ENCODE measurements at places on chromosomes 3 and 15.

DNA sequence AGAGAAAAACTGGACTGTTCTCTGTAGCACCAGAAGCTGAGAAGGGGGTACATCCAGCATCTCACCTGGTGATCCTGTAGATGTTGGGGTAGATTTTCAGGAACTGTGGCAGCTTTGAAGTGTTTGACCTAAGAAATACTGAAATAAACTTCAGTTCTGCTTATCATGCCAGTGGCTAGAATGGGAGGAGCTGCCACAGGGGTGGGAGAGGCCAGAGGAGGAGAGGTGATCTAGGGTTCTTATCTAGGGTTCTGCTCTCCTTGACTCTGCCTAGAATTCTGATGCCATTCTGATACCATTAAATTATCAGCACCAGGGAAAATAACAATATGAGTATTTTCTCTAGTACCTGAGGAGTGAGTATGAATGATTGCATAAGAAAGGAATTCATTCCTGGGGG lies 10.2 kb upstream of the CPOX start:
- no peak for DNase-seq

GRCh38 chr15:98889930-98890695 lies 117.5 kb downstream of the PGPEP1L start:
- no peak for DNase-seq

- peak; percentile 29 for DNase-seq
Observed at GRCh38 chr3:66092175-66092995, 53.7 kb upstream of the MAGI1 start.

GRCh38 chr3:186360779-186361178 lies 1.3 kb downstream of the DGKG start:
- no peak for DNase-seq

GRCh38 chr15:93527374-93528050 lies 438.5 kb upstream of the RGMA start:
- DNase-seq: no peak

- DNase-seq: no peak
Observed at GRCh38 chr3:56547486-56547885, 9.5 kb upstream of the CCDC66 start.

GRCh38 chr15:64907991-64908390 lies 3.7 kb upstream of the ANKDD1A start:
- no peak for DNase-seq

GRCh38 chr15:59137566-59137965 lies 32.6 kb downstream of the CCNB2 start:
- DNase-seq: no peak

GRCh38 chr3:126827121-126827520 lies 123.1 kb downstream of the CHCHD6 start:
- DNase-seq: no peak

DNA sequence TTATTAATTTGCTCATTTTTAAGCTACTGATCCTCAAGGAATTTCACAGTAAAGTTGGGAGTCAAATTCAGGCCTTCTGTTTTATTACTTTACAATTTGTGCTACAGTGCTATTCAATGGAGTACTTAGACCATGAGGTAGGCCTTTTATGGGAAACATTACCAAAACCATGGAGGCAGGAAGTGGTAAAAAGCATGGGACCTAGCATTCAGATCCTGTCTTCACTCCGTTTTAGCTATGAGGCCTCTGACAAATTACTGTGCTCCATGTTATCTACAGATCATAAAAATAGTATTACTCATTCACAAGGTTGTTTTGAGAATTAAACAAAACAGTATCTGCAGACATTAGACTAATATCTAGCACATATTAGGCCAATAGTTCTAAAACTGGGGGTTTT lies 140.6 kb upstream of the SLITRK3 start:
- no peak for DNase-seq

- no peak for DNase-seq
Observed at GRCh38 chr3:84444726-84445521, 513.9 kb upstream of the CADM2 start.

- no peak for DNase-seq
Observed at GRCh38 chr3:15345608-15346137, 13.3 kb upstream of the SH3BP5 start.

- DNase-seq: no peak
Observed at GRCh38 chr3:100975714-100976113, 17.5 kb downstream of the ABI3BP start.

DNA sequence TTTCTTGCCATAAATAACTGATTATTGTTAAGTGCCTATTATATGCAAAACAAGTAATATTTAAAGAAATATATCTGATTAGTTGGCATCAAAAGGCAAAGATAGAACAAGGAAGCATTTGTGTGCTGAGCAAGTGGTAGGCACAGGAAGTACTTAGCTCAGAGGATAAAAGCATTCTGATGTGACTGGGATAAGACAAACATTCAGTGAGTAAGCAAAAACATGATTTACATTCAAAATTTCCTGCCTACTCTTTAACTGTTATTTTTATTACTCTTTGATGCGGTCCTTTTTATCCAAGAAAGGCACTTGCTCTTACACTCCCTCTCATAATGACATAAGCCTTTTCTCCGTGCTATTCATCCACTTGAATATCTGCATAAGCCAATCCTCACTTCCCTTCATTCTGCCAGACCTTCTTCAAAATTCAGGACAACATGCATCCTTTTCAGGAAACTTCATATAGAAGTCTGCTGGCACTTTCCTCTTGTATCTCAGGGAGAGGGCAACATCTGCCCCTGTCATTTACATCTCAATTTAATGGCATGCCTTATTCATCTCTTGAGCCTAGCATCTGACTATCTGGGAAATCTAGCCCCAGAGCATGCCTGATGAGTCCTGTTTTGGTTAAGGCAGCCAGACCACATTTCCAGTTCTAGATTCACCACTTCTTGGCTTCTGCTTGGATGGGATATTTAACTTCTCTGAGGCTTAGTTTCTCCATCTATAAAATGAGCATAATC lies 478.2 kb upstream of the ROBO2 start:
- DNase-seq: no peak

- no peak for DNase-seq
Observed at GRCh38 chr3:5531039-5531438, 343.5 kb downstream of the EDEM1 start.

DNA sequence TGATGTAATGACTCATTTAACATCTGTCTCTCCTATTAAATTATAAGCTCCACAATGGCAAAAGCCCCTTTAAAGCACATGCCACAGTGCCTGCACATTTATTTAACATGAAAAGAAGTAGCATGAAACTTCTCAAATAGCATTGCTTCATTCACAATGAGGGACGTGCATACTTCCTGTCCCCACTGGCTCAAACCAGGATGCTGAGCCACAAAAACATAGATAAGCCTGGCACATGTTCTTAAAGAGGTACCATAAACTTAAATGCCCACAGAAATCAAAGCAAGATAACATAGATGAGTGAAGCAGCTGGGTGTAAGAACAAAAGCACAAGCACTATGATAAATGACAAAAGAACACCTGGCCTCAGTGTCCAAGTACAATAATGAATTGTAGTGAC lies 3.8 kb downstream of the TP53BP1 start:
- DNase-seq: no peak

GRCh38 chr3:137792626-137793271 lies 28.6 kb downstream of the SOX14 start:
- peak; percentile 39 for DNase-seq

GRCh38 chr15:63950911-63951481 lies 95.3 kb downstream of the DAPK2 start:
- no peak for DNase-seq

DNA sequence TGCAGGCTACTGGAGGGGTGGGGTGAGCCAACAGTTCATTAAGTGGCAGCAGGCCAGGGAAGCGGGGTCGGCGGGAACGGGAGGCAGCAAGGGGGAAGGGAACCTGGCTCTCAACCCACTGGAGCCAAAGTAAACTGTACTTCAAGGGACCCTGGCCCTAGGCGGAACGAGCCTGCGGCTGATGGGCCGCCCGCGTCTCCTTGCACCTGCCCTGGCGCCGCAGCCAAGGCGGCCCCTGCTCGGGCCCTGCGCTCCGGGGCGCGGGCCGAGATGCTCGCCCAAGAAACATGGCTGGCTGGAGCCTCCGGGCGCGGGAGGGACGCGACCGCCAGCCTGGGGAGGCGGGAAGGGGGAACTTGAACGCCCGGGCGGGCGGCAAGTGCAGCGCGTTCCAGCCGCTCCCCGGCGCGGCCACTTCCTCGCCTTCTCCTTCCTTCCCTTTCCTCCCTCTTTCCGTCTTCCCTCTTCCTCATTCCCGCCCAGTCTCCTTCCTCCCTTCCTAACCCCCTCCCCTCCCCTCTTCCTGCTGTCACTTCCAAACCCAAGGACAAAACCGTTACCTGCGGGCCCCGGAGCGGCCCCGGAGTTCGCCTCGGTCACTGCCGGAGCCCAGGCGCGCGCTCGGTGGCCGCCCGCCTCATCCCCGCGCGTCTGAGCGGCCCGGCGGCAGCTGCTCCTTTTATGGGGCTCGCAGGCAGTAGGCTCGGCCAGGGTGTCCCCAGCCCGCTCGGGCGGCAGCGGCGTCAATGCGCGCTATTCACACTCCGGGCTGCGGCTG lies 489.7 kb downstream of the MAGI1 start:
- peak; percentile 50 for DNase-seq

GRCh38 chr15:74137537-74137894 lies 7.1 kb downstream of the ISLR2 start:
- DNase-seq: no peak

- DNase-seq: no peak
Observed at GRCh38 chr3:159069866-159070425, 268.1 kb downstream of the MFSD1 start.

- peak; percentile 57 for DNase-seq
Observed at GRCh38 chr3:47512416-47513124, 942 bp downstream of the ELP6 start.

DNA sequence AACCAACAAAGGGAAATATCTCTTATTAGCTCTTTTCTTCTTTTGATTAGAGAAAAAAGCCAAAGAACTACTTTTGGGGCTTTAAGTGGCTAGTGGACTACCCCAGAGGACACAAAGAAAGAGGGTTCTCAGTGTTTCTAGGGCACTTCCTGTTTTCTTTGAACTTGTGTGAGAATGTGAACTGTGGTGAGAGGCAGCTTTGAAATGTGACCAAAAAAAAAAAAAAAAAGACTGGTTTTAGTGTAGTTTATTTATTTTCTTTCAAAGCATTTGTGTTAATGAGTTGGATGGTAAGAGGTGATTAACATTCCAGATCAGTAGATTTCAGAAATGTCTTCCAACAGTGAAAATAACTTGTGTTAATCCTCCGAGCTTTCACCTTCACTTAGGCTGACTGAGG lies 32.4 kb downstream of the SELENOT start:
- DNase-seq: no peak

DNA sequence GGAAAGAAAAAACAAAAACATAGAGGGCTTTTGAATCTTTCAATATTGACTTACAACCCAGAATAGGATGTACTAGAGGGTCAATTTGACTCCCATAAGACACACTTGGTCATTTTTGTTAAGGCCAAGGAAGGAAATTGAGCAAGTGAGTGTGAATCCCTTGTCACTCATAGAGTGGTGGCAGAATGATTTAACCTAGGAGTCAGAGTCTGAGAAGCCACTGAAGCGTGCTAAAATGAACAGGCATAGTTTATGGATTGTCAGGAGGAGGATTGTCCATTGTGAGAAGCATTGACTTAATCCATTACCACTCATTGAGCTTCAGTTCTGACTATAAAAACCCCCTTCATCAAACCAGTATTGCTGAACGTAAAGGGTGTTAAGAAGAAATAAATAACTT lies 8.2 kb upstream of the GCSAM start:
- no peak for DNase-seq

DNA sequence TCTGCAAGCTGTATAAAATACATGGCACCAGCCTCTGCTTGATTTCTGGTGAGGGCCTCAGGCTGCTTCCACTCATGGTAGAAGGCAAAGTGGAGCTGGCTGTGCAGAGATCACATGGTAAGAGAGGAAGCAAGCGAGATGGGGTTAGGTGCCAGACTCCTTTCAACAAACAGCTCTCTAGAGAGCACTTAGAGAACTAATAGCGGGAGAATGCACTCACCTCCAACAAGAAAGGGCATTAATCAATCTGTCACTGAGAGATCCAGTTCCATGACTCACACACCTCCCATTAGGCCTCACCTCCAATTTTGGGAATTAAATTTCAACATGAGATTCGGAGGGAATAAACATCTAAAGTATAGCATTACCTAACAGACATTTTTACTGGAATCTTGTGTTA lies 644.1 kb upstream of the ARRDC4 start:
- DNase-seq: no peak

DNA sequence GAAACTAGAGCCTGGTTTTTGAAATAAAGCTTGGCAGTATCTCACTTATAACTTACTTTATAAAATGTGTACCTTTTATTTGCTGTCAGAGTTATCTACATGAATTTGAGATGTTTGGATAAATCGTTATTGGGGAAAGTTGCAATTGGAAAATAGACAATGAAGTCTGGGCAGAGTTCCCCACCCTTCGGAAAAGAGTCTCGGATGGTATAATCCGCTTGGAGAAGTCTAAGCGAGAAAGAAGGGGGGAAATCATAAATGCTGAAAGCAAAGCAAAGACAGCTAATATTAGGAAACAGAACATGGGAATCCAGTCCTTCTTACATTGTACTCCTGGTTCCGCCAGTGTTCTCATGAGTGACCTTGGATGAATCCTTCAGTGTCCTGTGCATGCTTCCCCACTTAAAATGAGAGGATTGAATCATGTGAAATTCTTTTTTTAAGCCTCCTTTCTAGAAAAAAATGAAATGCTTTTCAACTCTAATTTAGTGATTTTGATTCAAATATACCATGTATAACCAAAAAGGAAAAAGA lies 162.4 kb downstream of the ATG7 start:
- no peak for DNase-seq

DNA sequence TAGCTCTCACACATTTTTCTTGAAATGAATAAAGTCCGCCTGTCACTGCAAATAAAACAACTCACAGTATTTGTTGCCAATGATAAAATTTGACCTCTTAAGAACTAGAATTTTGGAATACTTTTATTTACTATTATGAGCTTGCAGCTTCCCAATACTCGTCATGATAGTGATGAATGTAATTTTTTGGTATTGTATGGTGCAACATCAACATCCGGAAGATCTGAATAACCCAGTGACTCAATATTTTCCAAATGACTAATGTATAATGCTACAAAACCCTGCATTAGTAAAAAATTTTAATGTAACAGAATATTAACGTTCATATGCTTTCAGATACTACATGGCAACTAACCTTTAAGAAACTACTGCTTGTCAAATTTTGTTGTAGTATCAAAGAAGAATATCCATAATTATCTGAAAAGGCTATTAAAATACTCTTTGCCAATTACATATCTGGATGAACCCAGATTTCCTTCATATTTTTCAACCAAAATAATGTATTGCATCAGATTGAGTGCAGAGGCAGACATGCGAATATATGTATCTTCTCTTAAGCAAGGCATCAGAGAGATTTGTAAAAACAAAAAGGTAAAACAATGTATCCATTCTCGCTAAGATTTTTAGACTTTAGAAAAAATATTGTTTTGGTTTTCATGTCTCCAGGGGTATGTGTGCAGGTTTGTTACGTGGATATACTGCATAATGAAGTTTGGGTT lies 95.3 kb downstream of the IGF2BP2 start:
- DNase-seq: no peak

Measured in femur (tissue), 1 donor.